ENCODE measurements at places on chromosomes 3 and 15.

GRCh38 chr3:157856078-157856939, 249.9 kb downstream of the SHOX2 start:
- no peak for DNase-seq

DNA sequence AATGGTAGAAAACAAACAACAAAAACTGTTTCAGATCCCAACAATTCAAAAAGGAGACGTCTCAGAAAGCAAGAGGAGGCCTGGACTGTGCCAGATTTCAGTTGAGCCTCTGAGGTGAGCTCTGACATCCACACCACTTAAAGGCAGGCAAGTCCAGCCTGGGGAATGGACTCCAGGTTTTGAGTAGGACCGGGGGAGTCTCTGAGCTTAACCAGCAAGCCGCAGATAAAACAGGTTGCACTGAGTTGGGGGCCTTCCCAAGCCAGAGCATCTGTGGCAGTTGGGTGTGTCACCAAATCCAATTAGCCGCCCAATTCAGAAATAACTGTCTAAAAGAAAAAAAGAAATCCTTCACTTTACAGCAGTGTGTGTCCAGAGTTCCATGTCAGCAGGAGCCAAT, 54.7 kb downstream of the OXNAD1 start:
- no peak for DNase-seq

DNA sequence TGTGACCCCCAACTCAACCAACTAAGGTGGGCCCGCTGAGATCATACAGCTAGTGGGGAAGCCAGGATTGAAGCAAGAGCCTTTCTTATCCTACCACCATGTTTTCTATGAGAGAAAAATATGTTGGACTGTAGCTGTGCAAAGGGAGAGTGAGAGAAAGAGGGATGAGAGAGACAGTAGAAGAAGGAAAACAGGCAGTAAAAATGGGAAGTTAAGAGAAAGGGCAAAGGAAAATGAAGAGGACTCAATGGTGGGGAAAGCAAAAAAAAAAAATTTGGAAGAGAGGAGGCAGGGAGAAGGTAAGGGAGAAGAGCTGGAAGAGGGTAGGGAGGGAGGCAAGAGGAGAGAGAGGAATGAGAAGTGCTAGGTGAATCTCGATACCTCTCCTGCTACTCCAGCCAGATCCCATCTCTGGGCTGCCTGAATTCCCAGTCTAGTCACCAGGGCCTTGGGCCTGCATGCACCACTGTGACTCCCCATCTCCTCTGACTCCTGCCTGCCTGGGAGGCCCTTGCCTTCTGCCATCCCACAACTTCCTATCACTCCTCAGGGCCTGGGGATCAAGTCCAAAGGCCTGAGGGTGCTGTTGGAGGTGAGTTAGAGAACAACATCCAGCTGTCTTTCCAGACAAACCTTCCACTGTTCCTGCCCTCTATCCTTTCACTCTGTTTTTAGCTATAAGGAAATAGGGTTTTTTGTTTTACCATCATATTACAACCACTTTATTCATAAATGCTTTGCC, 15.7 kb downstream of the FAM81A start:
- no peak for DNase-seq

GRCh38 chr3:57903124-57903890, 104.9 kb upstream of the FLNB start:
- no peak for DNase-seq

GRCh38 chr3:7075117-7075516, 214.2 kb downstream of the GRM7 start:
- no peak for DNase-seq

DNA sequence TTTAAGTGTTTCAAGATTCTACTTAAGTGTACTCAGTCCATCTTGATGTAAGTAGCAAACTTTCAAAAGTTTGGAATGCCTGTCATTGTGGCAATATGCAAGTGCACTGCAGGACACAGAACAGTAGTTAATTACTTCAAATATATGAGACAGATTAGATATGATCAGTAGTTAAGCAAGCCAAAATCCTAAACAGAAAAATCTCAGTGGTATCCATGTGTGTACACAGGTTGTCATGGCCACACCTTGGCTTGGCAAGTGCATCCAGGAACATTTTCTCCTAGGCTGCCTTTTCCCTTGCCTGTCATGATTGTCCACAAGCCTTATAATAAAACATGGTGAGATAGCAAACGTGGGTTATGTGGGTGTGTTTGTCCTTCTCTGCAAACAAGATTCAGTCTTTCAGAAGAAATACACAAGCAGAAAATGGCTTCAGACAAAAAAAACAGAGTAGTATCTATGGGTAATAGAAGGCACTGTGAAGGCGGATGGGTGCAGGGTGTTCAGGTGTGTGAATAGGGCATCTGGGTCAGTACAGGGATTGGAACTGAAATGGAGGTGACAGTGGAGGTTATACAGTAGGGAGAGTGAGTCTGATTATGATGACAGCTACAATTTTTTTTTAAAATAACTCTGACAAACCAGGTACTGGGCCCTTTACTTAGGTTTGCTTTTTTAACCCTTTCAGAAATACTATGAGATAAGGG, 229.0 kb upstream of the LRIG1 start:
- DNase-seq, result no peak

DNA sequence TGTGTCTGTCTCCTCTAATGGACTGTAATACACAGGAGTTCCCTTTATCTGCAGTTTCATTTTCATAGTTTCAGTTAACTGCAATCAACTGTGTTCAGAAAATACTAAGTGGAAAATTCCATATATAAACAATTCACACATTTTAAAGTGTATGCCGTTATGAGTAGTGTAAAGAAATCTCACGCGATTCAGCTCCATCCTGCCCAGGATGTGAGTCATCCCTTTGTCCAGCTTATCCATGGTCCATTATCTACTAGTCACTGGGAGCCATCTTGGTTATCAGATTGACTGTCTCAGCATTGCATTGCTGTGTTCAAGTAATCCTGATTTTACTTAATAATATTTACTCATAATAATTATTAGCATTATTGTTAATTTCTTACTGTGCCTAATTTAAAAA, 14.5 kb downstream of the ZPLD1 start:
- DNase-seq, result no peak

DNA sequence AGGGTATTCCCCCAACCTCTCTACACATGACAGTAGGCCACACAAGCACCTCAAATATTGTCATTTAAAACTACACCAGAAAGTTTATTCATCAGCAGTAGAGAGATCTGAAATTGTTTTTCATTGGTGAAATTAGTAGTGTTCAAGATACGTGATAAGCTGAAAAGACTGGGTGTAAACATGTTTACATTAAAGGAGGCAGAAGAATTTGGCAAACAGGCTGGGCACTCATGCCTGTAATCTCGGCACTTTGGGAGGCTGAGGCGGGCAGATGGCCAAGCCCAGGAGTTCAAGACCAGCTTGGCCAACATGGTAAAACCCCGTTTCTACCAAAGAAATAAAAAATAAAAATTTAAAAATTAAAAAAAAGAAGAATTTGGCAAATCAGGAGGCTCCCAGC, 255.6 kb downstream of the FOXP1 start:
- DNase-seq, result no peak

DNA sequence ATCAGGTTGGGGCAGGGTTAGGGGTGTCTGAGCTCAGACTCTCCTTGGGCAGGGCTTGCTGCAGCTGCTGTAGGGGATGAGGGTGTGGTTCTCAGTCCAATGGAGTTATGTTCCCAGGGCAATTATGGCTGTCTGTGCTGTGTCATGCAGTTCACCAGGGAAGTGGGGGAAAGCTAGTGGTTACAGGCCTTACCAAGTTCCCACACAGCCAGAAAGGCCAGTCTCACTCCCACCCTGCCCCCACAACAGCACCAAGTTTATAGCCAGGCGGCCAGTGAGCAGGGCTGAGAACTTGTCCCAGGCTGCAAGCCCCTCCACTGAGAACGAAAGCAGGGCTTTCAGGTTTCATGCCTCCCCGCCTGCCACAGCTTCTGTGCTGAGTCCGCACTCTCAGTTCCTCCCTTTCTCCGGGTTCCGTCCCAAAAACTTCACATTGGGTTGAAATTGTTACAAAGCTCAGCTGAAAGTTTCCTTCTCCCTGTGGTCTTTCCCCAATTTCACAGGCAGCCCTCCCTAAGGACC, 19.6 kb upstream of the CPOX start:
- DNase-seq, result no peak

Data from stimulated activated CD4-positive, alpha-beta T cell treated with anti-CD3 and anti-CD28 coated beads, Interleukin-4, amount 100 ng/mL, for 24 hours (primary cell).